Kidney (tissue), 22 donors: ENCODE measurements at places on chromosomes 1 and 21. TPM values are rescaled to one million over a fixed set of nuclear protein-coding genes. Genes with fewer than 3 reads are reported as not detected.

Gene GUCA2B
- not detected for total RNA-seq

Gene FAM76A
- total RNA-seq = 17.0 TPM

Gene IQCC
- 3.5 TPM for total RNA-seq

Gene CHIA
- not detected for total RNA-seq

Gene NPHS2
- total RNA-seq = 1.2 TPM

GRCh38 chr1:48931506-48932192 is 155.0 kb upstream of the BEND5 start:
- H3K4me1 ChIP-seq = peaks cover 2% of the 10 kb centered on the region
- no peaks in the 10 kb centered on the region for H3K27me3 ChIP-seq
- H3K27ac ChIP-seq = no peak overlapping the region
- H3K4me3 ChIP-seq = no peak overlapping the region
- DNase-seq = no peak

- H3K27me3 ChIP-seq = no peaks in the 10 kb centered on the region
- no peaks in the 10 kb centered on the region for H3K36me3 ChIP-seq
- H3K4me1 ChIP-seq = no peaks in the 10 kb centered on the region
- H3K4me3 ChIP-seq = no peak overlapping the region
- no peak overlapping the region for H3K27ac ChIP-seq
Measured at GRCh38 chr1:171507435-171507834, 22.1 kb downstream of the PRRC2C start.

DNA sequence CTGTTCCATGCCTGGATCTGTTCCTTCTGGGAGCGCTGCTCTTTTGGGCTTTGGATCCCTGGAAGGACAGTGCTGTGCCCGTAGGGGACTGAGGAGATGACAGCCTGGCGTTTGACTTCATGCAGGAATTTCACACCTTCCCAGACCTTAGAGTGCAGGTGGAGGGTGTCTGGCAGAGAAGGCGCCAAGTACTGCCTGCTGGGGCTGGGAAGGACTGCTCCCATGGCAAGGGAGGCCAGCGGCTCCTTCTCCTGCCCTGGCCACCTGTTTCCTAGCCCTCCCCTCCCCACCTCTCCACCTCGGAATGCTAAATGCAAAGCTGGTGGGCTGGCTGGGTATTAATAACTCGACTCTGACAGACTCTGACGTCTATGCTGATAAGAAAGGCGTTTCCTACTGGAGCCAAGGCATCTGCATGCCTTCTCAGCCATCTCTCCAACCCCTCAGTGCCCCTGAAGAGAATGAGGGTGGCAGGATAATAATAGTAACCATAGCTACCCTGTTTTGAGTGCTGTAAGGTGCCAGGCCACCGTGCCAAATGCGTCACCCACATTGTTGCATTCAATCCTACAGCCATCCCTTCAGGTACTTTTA is 17.5 kb upstream of the PDIK1L start:
- H3K27ac ChIP-seq = no peak overlapping the region
- DNase-seq = no peak
- no peaks in the 10 kb centered on the region for H3K27me3 ChIP-seq
- no peaks in the 10 kb centered on the region for H3K36me3 ChIP-seq
- H3K4me1 ChIP-seq = peaks cover 3% of the 10 kb centered on the region

GRCh38 chr1:209705033-209705598 is 470 bp downstream of the HSD11B1 start:
- H3K27me3 ChIP-seq = no peaks in the 10 kb centered on the region
- DNase-seq = no peak
- no peaks in the 10 kb centered on the region for H3K36me3 ChIP-seq
- H3K27ac ChIP-seq = no peak overlapping the region

DNA sequence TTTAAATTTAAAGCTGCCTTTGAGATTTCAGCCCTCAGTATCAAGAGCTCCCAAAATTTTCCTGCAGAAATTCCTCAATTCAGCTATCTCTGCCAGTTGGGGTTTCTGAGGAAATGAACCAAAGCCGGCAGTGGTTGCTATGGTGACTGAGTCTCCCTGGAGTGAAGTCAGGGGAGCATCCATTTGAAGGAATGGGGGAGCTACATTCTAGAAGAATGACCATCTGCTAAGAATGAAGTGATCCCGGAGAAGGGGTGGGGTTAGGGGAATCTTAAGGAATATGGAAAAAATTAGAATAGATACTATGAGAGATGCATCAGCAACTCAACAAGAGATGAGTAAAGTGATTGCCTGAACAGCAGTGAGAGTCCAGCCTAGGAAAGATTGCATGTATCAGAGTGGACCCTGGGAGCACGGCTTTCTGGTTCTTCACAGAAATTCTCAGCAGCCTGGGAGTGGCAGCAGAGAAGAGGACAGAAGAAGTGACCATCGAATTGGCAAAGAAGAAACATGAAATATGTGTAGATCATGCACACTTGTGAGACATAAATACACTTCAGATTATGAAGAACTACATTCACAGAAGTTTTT is 94.7 kb downstream of the CHD1L start:
- DNase-seq = peak; percentile 49
- no peak overlapping the region for H3K27ac ChIP-seq
- H3K36me3 ChIP-seq = no peaks in the 10 kb centered on the region
- H3K4me1 ChIP-seq = no peaks in the 10 kb centered on the region
- H3K4me3 ChIP-seq = no peak overlapping the region

- no peaks in the 10 kb centered on the region for H3K36me3 ChIP-seq
- no peak overlapping the region for H3K4me3 ChIP-seq
- no peak overlapping the region for H3K27ac ChIP-seq
- H3K27me3 ChIP-seq = no peaks in the 10 kb centered on the region
- no peaks in the 10 kb centered on the region for H3K4me1 ChIP-seq
Measured at GRCh38 chr1:64546013-64546412, 76.1 kb downstream of the CACHD1 start.

DNA sequence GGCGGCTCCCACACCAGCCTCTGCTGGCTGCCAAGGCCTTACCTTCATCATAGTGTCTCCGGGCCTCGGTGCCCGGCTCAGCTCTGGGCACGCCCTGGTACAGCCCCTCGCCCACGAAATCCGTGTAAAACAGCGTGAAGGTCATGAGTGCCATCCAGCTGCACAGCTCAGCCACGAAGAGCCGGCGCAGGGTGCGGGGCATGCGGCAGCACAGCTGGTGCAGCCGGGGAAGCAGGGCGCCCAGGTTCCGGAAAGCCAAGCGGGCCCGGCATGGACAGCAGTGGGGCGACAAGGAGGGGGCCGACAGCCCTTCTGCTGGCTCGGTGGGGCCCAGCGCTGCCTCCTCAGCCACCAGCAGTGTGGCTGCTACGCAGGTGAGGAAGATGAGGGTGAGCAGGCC is 17.5 kb downstream of the SLC45A3 start:
- no peak overlapping the region for H3K27ac ChIP-seq
- no peaks in the 10 kb centered on the region for H3K27me3 ChIP-seq
- no peak for DNase-seq
- H3K4me1 ChIP-seq = no peaks in the 10 kb centered on the region

GRCh38 chr1:62307895-62308492 is 11.2 kb downstream of the KANK4 start:
- no peaks in the 10 kb centered on the region for H3K36me3 ChIP-seq
- H3K27ac ChIP-seq = no peak overlapping the region
- H3K27me3 ChIP-seq = no peaks in the 10 kb centered on the region
- H3K4me1 ChIP-seq = peaks cover 5% of the 10 kb centered on the region
- DNase-seq = no peak
- H3K4me3 ChIP-seq = no peak overlapping the region

DNA sequence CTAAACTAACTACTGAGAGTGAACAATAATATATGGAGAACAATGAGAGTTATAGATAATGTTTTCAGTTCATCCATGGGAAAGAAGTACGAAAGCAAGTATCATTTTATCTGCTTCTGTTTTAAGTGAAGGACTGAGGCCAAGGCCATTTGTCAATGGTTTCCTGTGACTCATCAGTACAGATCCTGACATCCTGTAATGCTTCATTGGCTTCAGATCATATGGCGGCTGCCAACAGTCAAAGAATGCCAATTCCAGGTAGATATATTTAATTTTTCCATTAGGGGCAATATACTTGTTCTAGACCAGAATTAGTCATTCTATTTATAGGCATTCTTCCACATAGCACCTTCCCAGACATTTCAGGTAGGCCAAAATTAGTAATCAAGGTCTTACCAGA is 97.3 kb downstream of the USH2A start:
- H3K4me3 ChIP-seq = no peak overlapping the region
- no peaks in the 10 kb centered on the region for H3K4me1 ChIP-seq
- H3K27ac ChIP-seq = no peak overlapping the region
- no peaks in the 10 kb centered on the region for H3K27me3 ChIP-seq
